ENCODE measurements at places on chromosomes 12 and 14.

DNA sequence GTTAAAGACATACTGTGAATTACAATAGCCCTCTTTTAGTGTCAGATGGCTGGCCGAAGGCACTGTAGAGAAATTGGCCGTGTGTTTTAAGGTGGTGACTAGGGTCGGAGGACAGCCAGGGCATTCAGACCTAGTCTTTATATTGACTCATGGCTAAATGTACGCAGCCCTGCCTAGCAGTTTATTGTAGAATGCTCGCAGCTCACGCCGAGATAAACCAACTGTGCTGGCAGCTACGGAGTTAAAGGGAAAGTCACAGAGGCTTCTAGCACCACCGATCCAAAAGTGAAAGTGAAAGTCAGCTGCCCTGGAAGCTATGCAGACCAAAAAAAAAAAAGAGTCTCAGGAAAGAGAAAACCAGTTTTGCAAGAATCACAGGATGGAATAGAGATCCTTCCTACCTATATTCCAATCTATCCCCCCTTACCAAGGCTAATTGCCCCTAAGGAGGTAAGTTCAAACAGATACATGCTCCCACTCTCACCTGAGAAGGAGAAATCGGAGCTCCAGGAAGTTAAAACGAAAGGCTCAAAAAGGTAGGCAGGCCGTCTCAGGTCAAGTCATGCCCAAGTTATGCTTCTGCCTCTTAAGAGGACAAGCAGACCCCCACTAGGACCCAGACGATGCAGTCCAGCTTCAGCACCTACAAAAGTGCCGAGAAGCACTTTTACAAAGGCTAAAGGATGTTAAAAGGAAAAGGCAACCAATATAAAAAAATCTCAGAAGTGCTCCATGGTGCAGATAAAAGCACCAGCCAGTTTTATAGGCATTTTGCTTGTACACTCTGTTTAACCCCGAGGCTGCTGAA is 24.8 kb downstream of the KLRK1 start:
- no peak for DNase-seq

- no peak for DNase-seq
Measured at GRCh38 chr14:46769292-46769691, 117.7 kb upstream of the RPL10L start.

DNA sequence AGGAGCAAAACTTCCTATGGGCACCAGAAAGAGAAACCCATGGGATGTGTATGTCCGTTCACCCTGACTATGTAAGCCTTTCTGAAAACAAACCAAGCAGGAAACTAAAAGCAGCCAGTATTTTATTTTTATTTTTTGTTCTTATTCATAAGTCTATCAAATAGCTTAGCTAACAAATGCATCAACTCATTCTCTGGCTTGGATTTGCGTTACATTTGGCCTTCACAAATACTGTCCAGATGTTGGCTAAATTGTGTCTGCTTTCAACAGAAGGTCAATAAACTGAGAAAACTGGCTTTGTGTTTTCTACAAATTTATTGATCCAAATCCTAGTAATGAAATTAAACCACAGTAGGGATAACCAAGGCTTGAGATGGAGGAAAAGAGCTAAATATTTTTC is 379.0 kb downstream of the NOVA1 start:
- DNase-seq = no peak

GRCh38 chr12:17999174-17999801 is 90.7 kb downstream of the RERGL start:
- no peak for DNase-seq

DNA sequence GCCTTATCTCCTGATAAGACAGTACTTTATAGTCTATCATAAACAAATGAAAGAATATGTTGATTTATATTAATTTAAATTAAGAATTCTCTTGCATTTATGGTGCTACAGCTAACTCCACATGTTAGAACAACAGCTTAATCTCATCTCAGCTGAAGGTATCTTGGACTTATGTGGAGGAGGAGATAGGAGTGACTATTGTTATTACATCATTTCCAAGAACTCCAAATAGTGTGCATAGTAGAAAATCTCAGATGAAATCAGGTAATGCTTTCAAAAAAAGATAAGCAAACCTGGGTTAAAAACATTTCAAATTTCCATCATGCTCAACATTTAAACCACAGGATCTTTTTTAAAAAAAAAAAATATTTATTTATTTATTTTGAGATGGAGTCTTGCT is 31.3 kb upstream of the ISM2 start:
- DNase-seq = no peak

DNA sequence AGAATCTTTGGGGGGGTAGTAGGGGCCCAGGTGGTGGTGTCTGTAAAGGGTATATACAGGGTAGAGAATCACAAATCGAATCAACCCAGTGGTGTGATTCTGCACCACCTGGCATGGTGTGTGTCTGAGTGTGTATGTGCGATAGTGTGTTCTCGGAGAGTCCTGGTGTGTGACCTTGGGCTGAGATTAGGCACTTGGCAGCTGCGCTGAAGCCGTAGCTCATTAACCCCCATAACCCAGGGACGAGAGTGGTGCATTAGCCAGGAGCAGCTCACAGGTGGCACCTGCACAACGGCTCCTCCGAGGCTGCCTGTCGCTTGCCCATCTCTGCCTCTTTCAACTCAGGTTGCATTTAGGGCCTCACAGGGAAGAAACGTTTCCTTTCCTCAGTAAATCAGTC is 15.6 kb upstream of the TESC start:
- DNase-seq = no peak

DNA sequence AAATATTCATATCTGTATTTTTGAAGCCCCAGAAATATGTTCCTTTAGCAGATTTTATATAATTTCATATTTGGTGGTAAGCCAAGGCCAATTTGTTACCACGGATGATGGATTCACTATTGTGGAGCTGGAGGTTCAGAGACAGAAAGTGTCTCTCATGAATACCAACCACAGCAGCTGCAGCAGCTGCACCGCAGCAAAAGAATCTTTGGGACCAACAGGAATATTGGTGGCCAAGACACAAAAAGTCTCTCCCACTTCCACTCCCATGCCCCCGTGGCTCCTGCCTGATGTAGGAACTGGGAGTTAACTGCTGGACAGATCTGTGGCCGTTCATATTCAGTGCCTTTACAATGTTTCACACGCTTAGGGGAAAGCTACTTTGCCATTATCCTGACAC is 155.3 kb downstream of the ADAMTS20 start:
- DNase-seq = no peak

GRCh38 chr14:66163023-66163422 is 323.1 kb upstream of the CCDC196 start:
- no peak for DNase-seq

DNA sequence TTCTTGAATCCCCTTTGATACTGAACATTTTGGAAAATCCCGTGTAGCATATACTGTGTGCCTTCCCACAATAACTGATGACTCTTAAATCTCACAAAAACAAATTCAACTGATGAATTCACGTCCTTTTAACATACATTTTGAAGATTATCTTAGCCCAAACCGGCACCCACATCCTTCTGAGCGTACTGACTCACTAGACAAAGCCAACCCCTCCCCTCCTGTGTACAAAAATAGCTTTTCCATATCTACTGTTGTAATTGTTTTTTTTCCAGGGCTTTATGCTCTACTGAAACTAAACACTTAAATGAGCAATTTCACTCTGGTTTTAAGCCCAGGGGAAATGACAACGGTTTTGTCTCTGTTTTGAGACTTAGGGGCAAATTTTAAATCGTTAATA is 109.4 kb upstream of the ATF7IP start:
- no peak for DNase-seq

DNA sequence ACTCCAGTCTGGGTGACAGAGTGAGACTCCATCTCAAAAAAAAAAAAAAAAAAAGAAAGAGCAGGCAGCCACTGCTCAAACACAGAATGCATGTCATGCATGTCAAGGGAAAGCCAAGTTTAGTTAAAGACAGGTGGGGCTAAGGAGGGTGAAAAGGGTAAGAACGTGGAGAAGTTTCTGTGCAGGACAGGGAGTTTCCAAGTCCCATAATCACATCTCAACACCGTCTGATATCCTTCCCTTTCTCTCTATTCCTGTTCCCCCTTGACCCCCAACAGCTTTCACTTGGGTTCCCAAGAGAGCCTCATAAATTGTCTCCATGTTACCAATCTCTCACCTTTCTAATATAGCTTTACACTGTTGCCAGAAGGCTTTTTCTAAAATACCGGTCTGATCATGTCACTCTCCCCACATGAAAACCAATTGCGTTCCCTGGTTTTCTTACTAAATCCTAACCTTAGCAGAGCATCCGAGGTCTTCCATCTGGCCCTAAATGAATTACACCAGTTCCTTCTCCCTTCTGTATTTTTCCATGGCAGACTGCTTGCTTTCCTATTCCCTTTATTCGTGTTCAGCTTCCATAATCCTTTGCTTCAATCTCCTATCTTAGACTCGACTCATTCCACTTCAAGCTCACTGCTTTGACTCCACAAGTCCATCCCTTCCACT is 37.0 kb downstream of the LIMA1 start:
- no peak for DNase-seq
